ENCODE measurements at places on chromosomes 4 and X. TPM values are rescaled to one million over a fixed set of nuclear protein-coding genes. Genes with fewer than 3 reads are reported as not detected.

The GPR50 gene
- polyA plus RNA-seq, result not detected

The ZCCHC18 gene
- polyA plus RNA-seq, result 0.22 TPM

The TAF7L gene
- polyA plus RNA-seq, result 0.08 TPM

The CXCL5 gene
- polyA plus RNA-seq, result 107 TPM

The GAGE2A gene
- polyA plus RNA-seq, result not detected

The PSAPL1 gene
- polyA plus RNA-seq, result 0.05 TPM

The CXorf49 gene
- not detected for polyA plus RNA-seq

The MCF2 gene
- polyA plus RNA-seq, result 0.09 TPM

The ZAR1 gene
- not detected for polyA plus RNA-seq

The EMCN gene
- not detected for polyA plus RNA-seq

The SPP1 gene
- polyA plus RNA-seq, result 226 TPM

The ANXA3 gene
- polyA plus RNA-seq, result 162 TPM

The SHROOM3 gene
- 2.8 TPM for polyA plus RNA-seq

The POLN gene
- polyA plus RNA-seq, result 2.4 TPM

All from A549 (cell line).